A549 treated with Hydrocortisone at 1 μM for 4 hours (cell line): ENCODE measurements at places on chromosomes 2 and 18. TPM values are rescaled to one million over a fixed set of nuclear protein-coding genes. Genes with fewer than 3 reads are reported as not detected.

The APLF gene
- 0.51 to 0.70 TPM (median 0.66 TPM) in 5 replicates for total RNA-seq

The ONECUT2 gene
- total RNA-seq: 0.26 to 0.51 TPM (median 0.35 TPM) in 5 replicates

The SULT1C4 gene
- total RNA-seq: 0.07 TPM in 1 of 5 replicates, not detected in the others

The SERPINB8 gene
- 9.2 to 11.4 TPM (median 9.3 TPM) in 5 replicates for total RNA-seq

The LRRC30 gene
- not detected in 5 replicates for total RNA-seq

The MC2R gene
- total RNA-seq: not detected in 5 replicates

The CCDC121 gene
- 3.3 to 5.0 TPM (median 3.7 TPM) in 5 replicates for total RNA-seq

The SOWAHC gene
- 7.3 to 10.0 TPM (median 8.9 TPM) in 5 replicates for total RNA-seq

The NEU4 gene
- total RNA-seq: 0.07 to 0.45 TPM (median 0.27 TPM) in 5 replicates

The UXS1 gene
- 51.0 to 58.9 TPM (median 52.4 TPM) in 5 replicates for total RNA-seq

The RAB11FIP5 gene
- 30.4 to 37.7 TPM (median 33.8 TPM) in 5 replicates for total RNA-seq

The DCC gene
- not detected in 5 replicates for total RNA-seq

The CTLA4 gene
- not detected in 5 replicates for total RNA-seq

The CEP76 gene
- total RNA-seq: 5.1 to 6.7 TPM (median 6.4 TPM) in 5 replicates

The TMEM17 gene
- total RNA-seq: 3.6 to 5.2 TPM (median 4.8 TPM) in 5 replicates

The TMEM37 gene
- 1.5 to 2.5 TPM (median 1.8 TPM) in 5 replicates for total RNA-seq

The NAT8 gene
- total RNA-seq: not detected in 5 replicates

The ATIC gene
- 199 to 219 TPM (median 212 TPM) in 5 replicates for total RNA-seq

The C2orf80 gene
- not detected in 5 replicates for total RNA-seq

The STPG4 gene
- not detected in 5 replicates for total RNA-seq
